ENCODE measurements at places on chromosomes 2 and 18.
A peak's percentile ranks its signal among the peaks of the same experiment; 100 is the strongest.

- DNase-seq, result no peak
These were observed 60.3 kb upstream of the RPL31 start for GRCh38 chr2:100941646-100942240.

- DNase-seq, result no peak
These were observed 110.9 kb downstream of the STK39 start for GRCh38 chr2:168136392-168136977.

DNA sequence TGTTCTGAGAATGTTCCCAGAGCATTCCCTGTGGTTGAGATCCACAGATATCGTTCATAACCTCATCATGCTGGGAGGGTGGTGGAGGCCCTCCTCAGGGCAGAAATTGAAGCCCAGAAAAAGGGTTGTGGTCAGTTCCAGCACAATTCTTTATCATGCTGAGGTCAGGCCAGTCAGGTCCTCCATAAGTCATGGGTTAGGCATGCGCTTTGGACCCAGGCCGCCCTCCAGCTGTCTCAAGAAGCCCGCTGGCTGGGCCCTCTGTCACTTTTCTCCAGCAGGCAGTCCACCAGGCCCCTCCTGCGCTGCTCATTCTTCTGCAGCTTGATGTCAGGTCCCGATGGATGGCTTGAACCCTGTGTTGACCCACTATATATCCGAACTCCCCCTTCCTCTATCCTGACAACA lies 151.1 kb upstream of the NT5C1B start:
- DNase-seq, result no peak

- no peak for DNase-seq
These were observed 56.9 kb downstream of the PLA2R1 start for GRCh38 chr2:160005476-160005875.

GRCh38 chr2:55158111-55158814 lies 73.8 kb downstream of the CLHC1 start:
- DNase-seq, result no peak

- DNase-seq, result peak; percentile 16
These were observed 213.7 kb upstream of the COPS8 start for GRCh38 chr2:236872015-236872414.

- DNase-seq, result peak; percentile 56
These were observed 153.0 kb downstream of the ZFP36L2 start for GRCh38 chr2:43073401-43073825.

DNA sequence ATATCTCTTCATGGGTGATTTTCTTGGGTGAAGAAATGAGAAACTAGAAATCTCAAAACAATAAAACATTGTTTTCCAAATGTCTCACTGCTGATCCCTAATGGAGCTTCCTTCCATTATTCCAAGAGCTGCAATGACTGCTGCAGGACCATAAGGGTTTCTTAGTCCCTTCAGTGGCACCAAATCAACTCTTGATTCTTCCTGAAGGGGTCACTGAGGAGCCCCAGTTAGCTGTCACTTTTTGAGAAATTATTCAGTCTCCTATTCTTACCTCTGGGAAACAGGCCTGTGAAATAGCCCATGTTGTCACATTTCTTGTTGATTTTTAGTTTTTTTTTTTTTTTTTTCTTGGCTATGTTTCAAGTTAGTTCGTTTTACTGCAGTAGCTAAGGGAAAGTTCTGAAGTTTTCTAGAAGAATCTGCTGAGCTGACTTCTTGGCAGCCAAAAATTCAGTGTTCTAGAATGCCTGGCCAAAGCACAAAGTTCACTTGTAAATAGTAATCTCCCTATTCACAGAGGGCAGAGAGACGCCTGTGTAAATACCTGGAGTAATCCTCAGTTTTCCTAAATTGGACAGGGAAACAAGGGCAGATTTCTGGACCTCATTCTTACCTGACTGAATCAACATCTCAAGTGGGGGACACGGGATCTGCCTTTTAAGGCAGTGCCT lies 480.0 kb downstream of the RIT2 start:
- peak; percentile 31 for DNase-seq

DNA sequence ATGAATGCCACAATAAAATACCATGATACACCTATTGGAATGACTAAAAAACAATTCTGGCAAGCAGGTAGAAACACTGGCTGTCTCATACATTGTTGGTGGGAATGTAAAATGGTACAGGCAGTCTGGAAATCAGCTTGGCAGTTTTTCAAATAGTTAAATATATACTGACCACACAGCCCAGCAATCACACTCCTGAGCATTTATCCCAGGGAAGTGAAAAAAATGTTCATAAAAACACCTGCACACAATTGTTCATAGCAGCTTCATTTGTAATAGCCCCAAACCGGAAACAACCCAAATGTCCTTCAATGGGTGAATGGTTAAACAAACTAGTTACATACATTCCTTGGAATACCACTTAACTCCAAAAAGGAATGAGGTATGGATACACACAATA lies 137.2 kb downstream of the TFCP2L1 start:
- no peak for DNase-seq

- peak; percentile 89 for DNase-seq
These were observed 49.7 kb upstream of the ZNF516 start for GRCh38 chr18:76544511-76545345.

DNA sequence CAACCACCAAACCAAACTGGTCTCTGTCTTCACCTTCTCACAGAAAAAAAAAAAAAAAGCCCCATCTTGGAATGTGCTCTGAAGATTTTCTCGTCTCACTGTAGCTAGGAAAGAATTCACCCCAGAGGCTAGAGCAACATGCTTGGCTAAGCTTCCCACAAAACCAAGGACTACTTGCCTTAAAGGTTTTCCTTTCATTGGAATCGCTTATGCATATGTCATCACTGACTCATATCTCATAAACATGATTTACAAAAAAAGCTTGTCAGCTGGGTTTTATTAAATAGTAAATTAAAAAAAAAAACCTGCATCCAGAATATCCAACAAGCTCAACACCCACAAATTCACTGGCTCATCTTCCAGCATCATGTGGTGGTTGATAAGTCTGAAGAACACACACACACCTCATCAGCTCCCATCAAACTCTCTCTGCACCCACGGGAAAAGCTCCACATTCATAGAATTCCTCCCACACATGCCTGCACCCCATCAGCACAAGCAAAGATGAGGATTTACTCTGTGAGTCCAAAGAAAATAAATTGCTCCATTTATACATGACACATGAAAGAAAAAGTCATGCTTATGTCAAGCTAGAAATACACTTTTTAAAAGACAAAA lies 182.0 kb upstream of the TRIB2 start:
- DNase-seq, result no peak

DNA sequence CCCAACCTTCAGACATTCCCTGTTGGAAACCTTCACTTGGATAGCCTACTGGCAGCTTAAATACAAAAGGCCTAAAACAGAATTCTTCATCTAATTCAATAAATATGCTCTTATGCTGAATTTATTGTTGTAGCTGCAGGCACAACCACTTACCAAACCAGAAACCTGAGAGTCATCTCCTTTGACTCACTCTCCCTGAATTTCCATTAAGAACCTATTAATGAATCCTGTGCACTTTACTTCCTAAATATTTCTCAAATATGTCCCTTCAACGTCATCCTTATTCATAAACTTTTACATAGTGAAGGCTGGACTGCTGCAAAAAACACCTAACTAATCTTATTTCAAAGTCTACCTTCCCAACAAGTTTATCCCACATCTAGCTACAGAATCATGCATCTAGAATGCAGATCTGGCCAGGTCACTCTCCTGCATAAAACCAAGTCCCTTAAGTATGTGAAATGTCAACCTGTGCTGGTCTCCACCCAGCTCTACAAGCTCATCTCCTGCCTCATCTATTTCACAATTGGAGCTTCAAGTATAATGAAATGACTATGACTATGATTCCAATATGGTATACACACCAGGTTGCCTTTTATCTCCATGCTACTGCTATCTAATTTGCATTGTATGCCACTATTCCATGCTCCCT lies 354.2 kb downstream of the ZEB2 start:
- no peak for DNase-seq

DNA sequence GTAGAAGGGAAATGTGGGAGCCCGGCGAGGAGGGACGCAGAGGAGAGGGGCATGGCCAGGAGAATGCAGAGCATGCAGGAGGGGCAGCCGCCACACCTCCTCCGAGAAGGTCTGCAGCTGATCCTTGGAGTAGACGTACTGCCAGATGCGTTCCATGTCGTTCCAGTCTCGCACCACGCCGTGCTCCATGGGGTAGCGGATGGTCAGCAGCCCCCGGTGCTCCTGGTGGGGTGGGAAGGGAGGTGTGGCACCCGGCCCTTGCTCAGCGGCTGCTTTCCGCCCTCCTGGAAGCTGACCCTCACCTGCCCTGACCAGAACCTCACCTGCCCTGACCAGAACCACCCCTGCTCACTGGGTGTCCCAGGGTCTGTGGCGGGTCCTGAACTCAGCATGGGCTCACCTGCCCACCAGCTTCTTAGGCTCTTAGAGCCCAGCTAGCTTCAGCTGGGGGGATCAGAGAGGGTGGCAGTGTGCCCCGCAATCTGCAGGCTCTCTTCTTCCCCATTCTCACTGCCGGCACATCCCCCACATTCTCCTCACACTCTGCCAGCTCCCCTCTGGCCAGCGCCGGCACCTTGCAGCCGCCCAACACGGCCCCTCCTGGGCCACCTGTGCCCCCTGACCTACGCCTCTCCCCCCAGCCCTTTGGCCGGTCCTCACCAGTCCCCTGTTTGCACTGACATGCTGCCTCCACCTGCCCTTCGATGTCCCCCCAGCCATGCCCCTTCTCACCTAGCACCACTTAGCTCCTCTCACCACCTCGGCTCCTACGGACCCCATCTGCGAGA lies 4.4 kb downstream of the ACTR1B start:
- DNase-seq, result no peak

Measured in HL-60 (cell line).